ENCODE measurements at places on chromosomes 1 and 21. TPM values are rescaled to one million over a fixed set of nuclear protein-coding genes. Genes with fewer than 3 reads are reported as not detected.

Gene ASCL5
- not detected for total RNA-seq

DNA sequence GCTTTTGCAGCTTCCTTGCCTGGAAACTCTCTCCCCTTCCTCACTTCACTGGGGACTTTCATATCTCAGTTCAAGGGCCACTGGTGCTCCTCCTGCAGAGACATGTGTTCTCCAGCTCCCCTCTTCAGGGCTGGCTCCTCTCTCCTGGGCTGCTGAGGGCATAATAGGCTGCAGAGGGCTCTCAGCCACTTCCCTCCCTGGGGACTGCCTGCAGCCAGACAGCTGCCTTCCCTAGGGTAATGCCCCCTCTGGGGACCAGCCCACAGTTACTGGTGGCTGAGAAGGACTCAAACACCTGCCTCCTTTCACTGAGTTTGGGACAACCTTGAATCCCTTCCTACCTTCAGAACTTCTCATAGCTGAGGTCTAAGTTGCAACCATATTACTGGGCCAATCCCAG, 104.8 kb upstream of the POU3F1 start:
- peaks cover 1% of the 10 kb centered on the region for H3K36me3 ChIP-seq
- H3K4me3 ChIP-seq, result no peak overlapping the region
- no peaks in the 10 kb centered on the region for H3K27me3 ChIP-seq
- peak overlapping the region; percentile 0 for H3K27ac ChIP-seq

- H3K36me3 ChIP-seq, result no peaks in the 10 kb centered on the region
- no peak for DNase-seq
- no peaks in the 10 kb centered on the region for H3K4me1 ChIP-seq
- peaks cover 16% of the 10 kb centered on the region for H3K27me3 ChIP-seq
- H3K4me3 ChIP-seq, result no peak overlapping the region
Measured at GRCh38 chr1:4734791-4735190, 80.4 kb downstream of the AJAP1 start.

Gene MT1HL1
- total RNA-seq, result not detected

Gene C1orf94
- not detected for total RNA-seq
